ENCODE measurements at places on chromosomes 11 and 22.

DNA sequence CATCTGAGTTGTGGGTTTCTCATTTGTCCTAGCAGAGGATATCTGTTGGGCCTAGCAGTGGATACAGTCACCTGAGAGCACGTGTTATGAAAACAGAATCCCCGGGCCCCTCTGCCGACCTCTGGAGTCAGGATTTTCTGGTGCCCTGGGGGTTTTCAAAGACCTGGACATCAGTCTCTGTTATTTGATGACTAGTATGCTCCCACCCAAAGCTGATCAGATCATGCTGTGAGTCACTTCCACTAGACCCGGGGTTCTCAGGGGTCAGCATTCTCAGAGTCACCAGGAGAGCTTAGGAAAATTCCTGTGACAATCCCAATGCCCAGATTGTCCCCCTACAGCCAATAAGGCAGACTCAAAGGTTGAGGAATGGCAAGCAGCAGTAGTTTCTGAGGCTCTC lies 38.7 kb downstream of the KCNJ1 start:
- no peak for DNase-seq

- DNase-seq: no peak
Observed at GRCh38 chr11:69238573-69239351, 55.2 kb upstream of the MYEOV start.

GRCh38 chr11:47144541-47144940 lies 32.1 kb downstream of the ARFGAP2 start:
- no peak for DNase-seq

DNA sequence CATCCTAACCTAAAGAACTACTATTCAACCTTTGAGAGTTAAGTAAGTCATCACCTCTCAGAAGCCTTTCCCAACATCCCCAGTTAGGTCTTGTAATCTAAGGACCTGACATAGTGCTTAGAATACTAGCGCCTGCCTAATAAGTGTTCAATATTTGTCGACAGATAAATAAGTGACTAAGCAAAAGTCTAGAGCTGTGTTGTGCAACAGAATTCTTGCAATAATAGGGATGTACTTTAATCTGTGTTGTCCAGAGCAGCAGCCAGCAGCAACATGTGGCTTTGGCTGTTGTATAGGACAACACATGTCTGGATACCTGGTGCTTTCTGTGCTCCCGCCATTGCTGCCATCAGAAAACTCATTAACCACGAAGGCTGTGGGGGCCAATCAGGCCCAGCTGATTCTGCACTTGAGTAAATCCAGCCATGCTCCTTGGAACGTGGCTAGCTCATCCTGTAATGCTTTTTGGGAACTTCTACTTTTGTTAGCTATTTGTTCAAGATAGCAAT lies 66.8 kb upstream of the NTM start:
- DNase-seq: no peak

- no peak for DNase-seq
Observed at GRCh38 chr22:38754751-38755154, 1.0 kb downstream of the SUN2 start.

DNA sequence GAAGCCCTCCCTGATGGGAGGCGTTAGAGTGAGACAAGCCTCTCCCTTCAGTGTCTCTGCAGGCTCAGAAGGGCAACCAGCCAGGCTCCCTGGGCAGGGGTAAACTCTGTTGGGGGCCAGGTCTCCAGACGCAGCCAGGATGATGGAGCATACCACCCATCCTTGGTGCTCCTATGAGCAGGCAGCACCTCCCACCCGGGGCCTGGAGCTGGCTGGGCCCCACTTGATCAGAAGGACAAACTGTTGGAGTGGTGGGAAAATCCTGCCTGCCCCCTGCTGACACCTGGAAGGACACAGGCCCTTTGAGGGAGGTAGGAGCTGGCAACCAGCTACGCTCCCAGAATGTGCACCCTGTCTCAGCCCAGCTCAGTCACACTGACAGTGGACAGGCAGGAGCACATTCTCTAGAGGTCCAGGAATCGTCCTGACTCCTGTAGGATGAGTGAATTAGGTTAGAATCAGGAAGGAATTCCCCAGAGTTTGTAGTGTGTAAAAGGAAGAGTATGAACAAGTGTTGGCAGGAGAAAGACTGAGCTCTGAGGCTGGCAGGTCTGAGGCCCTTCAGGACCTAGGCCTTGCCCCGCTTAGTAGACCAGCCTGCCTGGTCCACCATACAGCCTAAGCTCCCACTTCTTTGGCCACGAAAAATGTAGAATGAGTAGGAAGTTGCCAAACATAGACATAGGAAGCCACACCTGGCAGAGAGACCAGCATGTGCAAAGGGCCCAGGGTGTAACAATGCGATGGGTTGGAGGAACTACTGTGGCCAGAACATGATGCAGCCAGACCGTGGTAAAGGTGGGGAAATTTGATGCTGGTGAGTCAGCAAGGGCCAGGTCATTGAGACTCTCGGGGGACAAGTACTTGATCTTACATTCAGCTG lies 19.1 kb downstream of the ARHGEF17 start:
- no peak for DNase-seq

DNA sequence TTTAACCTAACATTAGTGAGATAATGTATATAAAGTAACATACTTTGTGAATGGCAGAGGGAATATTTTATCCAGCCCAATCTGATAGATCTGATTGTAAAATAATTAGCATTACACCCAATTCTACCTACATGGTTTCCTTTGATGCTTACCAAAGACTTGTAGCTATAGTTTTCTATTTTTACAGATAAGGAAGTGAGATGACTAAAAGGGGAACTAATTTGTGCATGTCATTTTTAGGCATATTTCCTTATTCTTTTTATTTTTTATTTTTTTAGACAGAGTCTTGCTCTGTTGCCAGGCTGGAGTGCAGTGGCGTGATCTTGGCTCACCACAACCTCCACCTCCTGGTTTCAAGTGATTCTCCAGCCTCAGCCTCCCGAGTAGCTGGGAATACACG lies 793.7 kb upstream of the LRRC4C start:
- no peak for DNase-seq

DNA sequence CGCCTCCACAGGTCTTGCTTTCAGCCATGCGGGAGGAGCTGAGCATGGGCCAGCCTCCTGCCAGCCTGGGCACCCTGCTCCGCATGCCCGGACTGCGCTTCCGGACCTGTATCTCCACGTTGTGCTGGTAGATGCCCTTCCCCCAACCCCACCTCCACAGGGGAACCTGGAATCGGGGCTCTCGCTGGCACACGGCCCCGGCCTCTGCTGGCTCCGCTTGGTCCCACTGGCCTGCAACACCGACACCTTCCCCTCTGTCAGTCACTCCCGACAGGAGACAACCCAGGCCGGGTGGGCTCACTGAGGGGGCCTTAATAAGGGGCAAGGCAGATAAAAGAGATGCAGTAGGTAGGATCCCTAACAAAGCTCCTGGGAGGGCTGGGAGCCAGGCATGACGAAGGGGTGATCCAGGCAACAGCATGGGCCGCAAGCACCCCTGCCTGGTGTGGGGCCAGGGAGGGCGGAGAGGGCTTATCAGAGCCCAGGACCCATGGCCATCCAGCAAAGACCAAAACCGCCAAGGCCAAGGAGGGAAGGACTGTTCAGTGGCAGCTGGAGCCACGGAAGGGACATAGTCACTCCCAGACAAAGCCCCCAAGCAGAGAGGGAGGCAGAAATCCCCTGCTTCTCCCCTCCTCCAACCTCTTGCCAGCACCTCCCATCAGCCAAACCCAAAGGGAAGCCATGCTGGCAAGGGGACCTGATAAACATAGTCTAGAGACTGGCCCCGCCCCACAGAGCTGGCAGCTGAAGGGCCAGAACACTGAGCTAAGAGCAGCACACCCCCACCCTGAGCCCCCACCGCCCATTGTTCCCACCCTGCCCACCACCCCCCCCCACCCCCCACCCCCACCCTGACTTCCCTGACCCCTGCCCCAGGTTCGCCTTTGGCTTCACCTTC lies 8.0 kb downstream of the SLC22A12 start:
- DNase-seq: no peak
